Gastrocnemius medialis (tissue), 4 donors: ENCODE measurements at places on chromosomes 5 and 9. TPM values are rescaled to one million over a fixed set of nuclear protein-coding genes. Genes with fewer than 3 reads are reported as not detected.

The NXNL2 gene
- not detected for total RNA-seq

- no peak for DNase-seq
These were observed 94.4 kb downstream of the TRIO start for GRCh38 chr5:14237317-14238086.

The TRMO gene
- 10.5 TPM for total RNA-seq

DNA sequence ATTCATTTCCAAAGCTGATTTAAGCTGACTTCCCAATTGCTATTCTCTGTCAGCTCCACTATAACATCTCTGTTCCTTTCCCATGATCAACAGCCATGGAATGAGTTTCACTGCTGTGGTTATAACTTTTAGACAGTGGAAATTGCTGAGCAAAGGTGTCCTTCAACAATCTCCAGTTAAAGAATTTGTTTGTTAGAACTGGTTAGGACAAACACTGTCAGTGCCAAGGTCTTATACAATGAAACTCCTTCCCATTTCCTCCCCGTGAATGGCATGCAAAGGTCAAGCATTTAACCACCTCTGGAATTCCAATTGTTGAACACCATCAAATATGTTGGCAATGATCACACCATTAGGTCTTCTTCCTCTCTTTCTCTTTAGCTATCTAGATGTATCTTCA is 45.7 kb upstream of the GHR start:
- DNase-seq: no peak

DNA sequence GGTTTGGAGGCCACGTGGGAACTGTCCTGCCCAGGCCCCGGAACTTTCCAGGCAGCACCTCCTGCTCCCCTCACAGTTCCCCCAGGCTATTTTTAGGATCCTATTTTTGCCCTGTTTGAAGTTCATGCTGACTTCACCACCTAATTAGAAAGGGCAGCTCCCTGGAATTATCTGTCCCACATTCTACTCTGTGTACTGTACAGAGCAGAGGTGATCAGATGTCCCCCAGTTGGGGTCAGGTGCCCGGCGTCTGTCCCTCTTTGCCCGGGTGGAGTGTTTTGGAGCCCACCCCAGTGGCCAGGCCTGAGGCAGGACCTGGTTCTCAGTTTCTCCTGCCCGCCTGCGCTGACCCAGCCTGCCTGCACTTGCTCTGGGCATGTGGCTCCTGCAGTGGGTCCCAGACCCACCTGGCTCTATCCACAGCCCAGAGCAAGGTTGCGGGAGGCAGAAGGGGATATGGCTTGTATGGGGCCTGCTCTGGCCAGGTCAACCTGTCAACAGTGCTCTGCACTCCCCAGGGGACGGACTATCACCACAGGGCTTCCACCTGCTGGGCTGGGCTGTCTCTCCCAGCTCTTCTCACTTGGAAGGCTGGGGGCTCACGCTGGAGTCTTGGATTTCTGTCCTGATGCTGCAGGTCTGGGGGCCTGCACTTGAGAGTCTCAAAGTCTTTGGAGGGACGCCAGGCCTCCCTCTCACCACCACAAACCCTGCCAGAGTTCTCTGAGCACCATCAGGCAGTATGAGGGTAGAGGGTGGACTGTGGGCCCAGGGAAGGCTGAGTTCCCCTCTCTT is 268.3 kb downstream of the GADD45G start:
- DNase-seq: peak; percentile 73

The OR1Q1 gene
- total RNA-seq: not detected
